ENCODE measurements at places on chromosomes 1 and 21.

- peak; percentile 2 for DNase-seq
These were observed 2.1 kb upstream of the S100A9 start for GRCh38 chr1:153355445-153356071.

DNA sequence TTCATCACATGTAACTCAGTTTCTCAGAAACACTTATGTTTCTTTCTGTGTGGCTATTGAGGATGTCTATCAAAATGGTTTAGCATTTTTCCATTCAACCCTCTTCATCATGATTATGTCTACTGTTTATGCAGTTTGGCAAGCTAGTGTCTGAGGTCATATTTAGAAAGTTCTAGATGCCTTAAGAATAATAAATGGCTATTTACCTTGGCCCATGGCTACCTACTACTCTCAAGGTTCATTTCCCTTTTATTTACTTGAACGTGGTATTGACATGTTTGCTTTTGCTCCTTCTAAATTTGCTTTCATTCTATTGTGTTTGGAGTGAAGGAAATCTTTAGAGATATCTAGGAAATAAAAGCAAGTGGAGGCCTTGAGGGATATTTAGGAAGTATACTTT, 193.7 kb upstream of the OLFM3 start:
- no peak for DNase-seq

DNA sequence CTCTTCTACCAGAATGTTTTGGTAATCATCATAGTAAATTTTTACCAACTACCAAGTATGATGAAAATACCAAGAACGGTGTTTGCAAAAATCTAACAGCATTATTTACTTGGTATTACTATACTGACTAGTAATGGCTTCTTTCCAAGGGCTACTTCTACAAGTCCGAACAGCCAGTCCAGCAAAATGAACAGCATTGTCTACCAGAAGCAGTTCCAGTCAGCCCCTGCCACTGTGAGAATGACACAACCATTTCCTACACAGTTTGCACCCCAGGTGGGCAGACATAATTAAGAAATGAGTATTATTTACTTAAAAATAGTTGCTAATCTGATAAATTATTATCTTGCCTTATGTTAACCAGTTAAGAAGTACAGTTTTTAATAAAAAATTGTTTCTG, 33.8 kb upstream of the MYOCOS start:
- no peak for DNase-seq

GRCh38 chr1:207973898-207974568, 63.1 kb upstream of the CD34 start:
- no peak for DNase-seq

GRCh38 chr21:42440187-42440792, 36.6 kb downstream of the UBASH3A start:
- DNase-seq = no peak

DNA sequence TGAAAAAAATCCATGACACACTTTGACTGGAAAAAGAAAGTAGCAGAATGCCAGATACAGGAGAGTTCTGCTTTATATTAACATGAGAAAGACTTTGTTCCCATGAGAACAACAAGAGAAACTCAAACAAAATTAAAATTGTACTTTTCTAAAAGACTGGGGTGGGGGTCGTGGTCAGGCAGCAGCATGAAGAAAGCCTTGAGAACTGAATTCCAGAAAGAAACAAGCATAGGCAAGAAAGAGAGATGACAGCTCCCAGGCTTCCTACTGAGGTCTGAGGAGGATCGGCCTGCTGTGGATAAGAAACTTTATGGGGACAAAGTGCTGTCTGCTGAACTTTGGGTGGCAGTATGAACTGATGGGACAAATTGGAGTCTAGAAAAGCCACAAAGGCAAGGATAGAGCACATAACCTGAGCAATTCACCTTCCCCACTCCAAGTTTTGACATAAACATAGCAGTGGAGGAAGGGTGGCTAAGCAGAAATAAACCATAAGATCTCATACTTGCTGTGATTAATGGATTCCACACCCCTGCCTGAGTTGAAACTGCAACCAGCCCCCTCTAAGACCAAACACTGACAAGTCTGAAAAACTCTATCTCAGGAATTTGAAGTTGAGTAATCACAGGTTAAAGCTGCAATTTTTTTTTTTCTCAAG, 43.7 kb downstream of the COL6A1 start:
- no peak for DNase-seq

DNA sequence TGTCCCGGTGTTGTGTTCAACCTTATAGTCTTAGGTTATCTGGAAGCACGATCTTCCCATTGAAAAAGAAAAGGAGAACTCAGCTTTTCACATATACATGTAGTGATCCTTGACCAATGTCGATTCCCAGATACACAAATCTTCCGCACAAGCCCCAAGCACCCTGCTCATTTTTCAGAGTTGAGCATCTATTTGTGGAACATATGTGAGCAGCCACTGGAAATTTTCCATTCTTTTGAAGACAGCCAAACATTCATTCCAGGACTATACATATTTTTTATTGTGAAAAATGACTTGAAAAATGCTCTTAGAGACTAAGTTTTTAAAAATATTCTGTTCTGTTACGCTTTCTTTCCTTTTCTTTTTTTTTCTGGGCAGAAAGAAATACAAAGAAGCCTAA, 371.9 kb downstream of the RGS7 start:
- DNase-seq = no peak

DNA sequence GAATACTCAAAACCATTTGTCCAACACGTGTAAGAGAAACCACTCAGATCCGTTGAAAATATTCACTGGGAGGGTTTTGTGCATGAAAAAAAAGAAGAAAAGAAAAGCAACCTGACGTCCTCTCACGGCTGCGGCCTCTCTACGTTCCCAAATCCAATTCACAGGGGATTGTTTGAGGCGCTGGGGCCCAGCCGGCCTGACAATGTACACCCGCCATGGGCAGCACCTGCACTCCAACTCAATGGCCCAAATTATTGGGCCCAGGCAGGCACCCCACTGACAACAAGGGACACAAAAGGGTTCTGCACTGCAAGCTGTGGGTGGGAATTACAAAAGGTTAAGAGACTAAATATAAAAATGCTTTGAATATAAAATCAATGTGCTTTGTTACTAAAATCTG, 41.5 kb downstream of the MORN1 start:
- no peak for DNase-seq

DNA sequence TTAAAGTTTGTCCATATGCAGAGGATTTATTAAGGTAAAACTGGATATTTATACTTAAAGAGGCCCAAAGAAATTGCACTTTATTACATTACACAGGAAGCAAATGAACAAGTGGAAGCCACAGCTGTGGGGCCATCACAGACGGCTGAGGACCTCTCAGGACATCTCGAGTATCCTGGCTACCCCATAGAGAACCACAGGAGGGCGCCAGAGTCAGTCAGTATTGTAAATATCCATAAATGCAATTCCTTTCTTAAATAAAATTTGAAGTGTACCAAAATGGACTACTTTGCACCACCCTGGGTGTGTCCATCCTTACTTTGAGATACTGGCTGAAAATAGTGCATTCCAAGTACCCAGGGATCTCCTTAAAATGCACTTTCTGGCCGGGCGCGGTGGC, 257.2 kb downstream of the MRPL39 start:
- DNase-seq = no peak

DNA sequence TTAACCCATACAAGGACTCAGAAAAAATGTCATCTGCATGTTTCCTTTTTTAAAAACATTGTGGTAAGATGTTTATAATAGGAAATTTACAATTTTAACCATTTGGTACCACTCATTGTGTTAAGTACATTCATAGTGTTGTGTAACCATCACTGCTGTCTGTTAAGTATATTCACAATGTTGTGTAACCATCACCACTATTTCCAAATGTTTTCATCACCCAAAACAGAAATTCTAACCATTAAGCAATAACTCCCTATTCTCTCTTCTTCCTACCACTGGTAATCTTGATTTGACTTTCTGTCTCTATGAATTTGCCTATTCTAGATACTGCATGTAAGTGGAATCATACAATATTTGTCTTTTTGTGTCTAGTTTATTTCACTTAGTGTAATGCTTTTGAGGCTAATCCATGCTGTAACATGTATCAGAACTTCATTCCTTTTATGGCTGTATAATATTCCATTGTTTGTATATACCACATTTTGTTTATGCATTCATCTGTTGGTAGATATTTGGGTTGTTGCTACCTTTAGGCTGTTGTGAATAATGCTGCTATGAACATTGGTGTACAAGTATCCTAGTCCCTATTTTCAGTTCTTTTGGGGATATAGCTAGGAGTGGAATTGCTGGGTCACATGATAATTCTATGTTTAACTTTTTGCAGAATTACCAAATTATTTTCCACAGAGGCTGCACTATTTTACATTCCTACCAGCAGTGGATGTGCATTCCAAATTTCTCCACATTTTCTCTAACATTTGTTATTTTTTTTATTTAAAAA, 14.1 kb downstream of the HIPK1 start:
- no peak for DNase-seq

DNA sequence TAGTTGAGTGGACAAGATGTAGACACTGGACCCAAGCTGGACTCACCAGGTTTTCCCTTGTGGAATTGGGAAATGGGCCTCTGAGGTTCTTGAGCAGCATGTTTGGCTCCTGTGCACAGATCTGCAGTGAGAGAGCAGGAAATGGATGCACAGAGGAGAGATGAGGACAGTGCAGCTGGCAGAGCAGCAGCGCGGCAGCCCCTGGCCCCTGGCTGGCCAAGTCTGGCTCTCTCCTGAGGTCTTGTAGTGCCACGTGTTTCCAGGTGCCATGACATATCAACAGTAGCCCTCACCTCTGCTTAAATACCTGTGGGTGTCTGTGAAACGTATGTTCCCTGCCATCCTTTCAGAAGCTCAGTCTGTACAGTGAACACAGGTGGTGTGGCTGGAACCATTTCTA, 19.2 kb upstream of the BCL10 start:
- no peak for DNase-seq

DNA sequence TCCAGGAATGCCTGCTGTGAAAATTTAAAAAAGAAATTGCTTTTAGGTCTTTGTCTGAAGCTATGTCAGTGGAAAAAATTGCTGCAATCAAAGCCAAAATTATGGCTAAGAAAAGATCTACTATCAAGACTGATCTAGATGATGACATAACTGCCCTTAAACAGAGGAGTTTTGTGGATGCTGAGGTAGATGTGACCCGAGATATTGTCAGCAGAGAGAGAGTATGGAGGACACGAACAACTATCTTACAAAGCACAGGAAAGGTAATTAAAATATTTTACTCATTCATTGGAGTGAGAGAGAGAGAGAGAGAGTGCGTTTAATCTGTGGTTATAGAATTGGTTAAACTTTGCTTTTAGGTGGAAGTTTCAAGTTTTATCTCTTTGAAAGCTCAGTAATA, 20.0 kb downstream of the CDC73 start:
- DNase-seq = no peak

DNA sequence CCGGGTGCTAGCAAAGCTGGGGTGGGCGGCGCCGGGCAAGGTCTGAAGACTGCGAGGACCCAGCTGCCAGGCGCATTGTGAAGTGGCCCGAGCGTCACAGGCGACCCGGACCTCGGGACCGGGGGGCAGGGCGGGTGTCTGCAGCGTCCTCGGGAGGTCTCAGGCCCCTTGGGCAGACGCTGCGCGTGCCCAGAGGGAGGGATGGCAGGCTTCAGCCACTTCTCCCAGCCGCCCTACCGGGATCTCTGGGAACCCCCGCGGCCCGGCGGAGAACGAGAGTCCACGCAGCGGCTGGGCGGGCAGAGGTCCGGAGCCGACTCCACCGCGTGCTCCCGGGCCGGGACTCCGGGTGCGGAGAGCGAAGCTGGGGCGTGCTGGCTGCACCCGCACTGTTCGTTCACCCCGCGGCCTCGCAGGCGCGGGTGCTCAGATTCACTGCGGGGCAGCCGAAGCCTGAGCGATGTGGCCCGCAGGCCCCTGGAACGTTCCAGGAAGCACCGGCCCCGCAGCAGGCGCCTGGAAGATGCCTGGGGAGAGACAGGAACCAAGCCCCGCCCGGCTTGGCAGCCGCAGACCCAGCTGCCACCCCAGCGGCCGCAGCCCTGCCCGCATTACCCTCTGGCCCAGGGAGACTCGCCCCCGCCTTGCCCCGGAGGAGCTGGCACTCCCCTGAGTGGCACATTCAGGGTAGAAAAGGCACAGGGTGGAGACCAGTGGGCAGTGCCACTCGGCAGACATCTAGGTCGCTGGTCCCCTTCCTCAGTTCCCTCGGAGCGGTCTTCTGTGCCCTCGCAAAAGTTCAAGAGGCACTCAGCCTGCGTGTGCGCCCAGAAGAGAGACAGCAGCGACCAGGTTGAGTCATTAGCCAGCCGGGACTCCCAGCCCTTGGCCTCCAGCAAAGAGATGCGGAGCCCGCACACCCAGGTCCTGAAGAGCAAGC, at the start of gene CCDC185:
Gene CCDC185, plus strand, starts transcription at position 141 of the 940 bp plus-strand sequence. Its CDS starts 61 bp downstream, at position 202.
- no peak for DNase-seq

- DNase-seq = no peak
These were observed 42.3 kb upstream of the LAMC2 start for GRCh38 chr1:183143576-183144315.

- no peak for DNase-seq
These were observed 29.7 kb downstream of the COA6 start for GRCh38 chr1:234402939-234403338.

DNA sequence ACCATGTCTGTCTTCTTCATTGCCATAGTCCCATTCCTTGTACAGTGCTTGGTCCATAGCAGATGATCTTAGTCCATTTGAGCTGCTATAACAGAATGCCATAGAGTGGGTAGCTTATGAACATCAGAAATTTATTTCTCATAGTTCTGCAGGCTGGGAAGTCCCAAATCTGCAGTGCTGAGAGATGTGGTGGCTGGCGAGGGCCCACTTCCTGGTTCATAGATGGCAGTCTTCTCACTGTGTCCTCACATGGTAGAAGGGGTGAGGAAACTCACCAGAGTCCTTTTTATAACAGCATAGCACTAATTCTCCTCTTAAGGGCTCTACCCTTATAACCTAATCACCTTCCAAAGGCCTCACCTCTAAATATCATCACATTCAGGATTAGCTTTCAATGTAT, 23.1 kb upstream of the RAP1A start:
- no peak for DNase-seq

DNA sequence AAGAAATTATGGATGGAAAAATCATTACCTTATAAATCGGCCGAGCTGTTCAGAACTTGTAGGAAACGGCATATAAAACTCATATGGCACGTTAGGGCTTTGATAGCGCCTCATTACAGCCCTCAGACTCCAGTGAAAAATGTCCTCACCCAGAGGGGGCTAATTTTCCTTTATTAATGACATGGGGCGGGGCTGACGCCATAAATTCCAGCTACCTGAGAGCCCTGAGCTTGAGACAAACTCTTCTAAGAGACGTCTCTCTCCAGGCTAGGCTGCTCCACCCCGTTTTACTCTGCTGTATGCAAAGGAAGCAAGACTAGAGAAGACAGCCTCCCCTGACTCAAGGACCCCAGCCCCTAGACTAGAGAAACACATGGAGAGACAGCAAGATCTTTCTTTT, 149.4 kb downstream of the TRABD2B start:
- no peak for DNase-seq

GRCh38 chr1:61279570-61279969, 197.2 kb downstream of the NFIA start:
- DNase-seq = no peak

DNA sequence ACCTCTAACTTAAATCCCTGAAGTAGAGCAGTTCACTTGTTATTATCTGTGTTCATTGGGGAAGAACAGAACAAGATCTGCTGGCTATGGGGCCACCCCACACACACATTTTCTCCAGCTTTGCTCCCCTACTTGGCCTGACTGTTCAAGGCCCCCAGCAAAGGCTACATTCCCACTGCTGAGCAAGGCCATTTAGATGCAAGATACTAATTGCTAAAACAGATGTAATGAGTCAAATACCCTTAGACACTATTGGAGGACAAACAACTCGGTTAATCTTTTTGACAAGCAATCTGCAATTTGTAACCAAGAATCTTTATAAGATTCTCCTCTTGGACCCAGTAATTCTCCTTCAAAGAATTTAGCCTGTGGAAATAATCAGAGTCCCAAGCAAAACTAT, 67.7 kb downstream of the NAV1 start:
- no peak for DNase-seq

- DNase-seq = no peak
These were observed 10.2 kb upstream of the PRDX1 start for GRCh38 chr1:45531873-45532272.

Data from C1 segment of cervical spinal cord (tissue), 14 donors.